NCI-H526 treated with DMSO at 0.1 percent for 48 hours (cell line): ENCODE measurements at places on chromosomes 7 and 10.

DNA sequence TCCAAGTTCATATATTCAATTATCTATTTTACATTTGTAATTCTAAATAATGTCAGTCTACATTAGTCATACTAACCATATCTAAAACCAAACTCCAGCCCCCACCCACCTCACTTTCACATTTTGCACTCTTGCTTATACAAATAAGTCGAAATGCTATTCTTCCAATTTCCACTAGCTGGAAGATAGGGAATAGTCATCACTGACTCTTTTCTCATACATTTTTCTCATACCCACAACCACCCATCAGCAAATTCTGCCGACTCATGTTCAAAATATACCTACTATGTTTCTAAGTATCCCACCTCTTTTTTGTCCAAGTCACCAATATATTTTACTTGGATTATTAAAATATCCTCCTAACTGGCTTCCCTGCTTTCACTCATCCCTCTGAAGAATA lies 93.2 kb upstream of the DGKB start:
- DNase-seq, result no peak

- no peak for DNase-seq
Measured at GRCh38 chr10:32347363-32348022, 535 bp upstream of the EPC1 start.

GRCh38 chr7:2355705-2356008 lies 1.0 kb downstream of the EIF3B start:
- DNase-seq, result no peak

DNA sequence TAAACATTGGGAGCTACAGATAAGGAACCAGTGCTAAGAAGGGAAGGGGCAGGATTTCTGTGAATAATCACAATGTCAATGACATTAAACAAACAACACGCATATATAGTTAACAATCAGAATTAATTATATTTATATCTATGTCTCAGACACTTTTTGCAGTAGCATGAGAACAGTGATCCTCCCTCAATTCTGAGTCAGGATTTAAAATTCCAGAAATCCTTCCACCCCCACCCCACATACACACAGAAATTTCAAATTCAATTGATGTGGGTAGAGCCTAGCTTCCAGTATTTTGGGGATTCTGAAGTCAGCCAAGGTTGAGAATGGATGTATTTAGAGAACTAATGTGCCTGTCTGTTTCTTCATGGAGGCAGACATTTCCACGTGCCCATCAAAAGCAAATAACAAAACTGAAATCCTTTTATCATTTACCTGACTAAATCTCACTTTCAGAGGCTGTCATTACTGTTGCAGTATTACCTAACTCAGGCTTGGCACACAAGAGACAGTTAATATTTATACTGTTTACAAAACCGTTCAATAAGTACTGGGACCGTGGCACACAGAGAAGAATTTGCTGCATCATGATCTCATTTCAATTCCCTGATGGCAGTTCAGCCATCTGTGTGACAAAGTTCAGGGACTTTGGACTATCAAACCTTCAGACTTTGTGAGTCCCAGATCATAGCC lies 116.6 kb upstream of the PALS2 start:
- DNase-seq, result no peak

DNA sequence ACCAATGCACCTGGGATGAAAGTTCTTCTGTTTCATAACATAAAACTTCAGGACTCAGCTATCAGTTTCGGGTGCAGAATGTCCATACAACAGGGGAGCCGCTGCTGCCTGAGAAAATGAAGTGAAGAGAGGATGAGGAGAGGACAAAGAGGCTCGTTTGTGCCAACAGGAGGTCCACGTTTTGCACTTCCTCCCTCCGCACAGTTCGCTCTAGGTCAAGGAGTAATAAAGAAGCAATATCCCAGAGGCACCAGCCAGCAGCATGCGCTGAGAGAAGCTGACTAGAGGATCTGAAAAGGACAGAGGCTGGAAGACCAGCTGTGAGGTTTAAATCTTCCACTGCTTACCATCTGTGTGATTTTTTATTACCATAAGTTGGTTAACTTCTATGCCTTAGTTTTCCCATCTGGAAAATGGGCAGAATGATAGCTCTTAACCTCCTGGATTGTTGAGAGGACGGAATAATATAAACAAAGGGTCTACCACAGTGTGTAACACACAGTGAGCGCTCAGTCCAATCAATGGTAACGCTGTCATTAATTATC lies 709 bp downstream of the GPAM start:
- DNase-seq, result no peak

GRCh38 chr7:21939858-21940372 lies 5.8 kb downstream of the CDCA7L start:
- DNase-seq, result no peak

DNA sequence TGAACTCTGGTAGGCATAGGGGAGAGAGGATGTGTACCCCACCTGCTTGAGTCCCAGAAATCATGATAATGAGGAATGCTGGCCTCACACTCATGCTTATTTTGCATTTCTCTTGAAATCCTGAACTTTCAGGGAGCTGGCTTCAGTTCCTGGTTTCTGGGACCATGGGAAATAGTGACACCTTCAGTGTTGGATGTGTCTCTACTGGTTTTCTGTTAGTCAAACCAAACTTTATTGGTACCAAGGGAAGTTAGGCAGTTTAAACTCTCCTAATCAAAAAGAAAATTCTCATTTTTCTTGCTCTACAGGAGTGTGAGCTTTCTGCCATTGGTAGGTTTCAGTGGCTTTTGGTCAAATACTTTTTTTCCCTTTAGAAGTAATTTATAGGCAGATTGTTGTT lies 11.8 kb upstream of the PCGF5 start:
- DNase-seq, result no peak

GRCh38 chr7:158570449-158571170 lies 17.0 kb downstream of the PTPRN2 start:
- no peak for DNase-seq

- DNase-seq, result no peak
Measured at GRCh38 chr10:1409392-1409791, 327.9 kb downstream of the ADARB2 start.

DNA sequence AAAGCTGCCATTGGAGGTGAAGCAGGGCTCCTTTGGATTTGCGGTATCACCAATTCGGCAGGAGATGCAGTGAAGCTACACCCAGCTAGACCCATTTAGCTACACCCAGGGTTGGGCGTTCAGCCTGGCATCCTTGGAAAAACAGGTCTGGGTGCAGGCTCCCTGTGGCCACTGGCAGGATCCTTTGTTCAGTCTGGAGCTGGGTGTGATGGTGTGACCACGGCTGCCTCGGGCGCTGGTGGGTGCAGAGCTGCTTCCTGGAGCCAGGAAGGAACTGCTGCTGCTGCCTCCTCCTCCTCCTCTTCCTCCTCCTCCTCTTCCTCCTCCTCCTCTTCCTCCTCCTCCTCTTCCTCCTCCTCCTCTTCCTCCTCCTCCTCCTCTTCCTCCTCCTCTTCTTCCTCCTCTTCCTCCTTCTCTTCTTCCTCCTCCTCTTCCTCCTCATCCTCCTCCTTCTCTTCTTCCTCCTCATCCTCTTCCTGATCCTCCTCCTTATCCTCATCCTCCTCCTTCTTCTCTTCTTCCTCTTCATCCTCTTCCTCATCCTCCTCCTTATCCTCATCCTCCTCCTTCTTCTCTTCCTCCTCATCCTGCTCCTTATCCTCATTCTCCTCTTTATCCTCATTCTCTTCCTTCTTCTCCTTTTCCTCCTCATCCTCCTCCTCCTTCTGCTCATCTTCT lies 84.0 kb downstream of the GRK5 start:
- DNase-seq, result no peak

DNA sequence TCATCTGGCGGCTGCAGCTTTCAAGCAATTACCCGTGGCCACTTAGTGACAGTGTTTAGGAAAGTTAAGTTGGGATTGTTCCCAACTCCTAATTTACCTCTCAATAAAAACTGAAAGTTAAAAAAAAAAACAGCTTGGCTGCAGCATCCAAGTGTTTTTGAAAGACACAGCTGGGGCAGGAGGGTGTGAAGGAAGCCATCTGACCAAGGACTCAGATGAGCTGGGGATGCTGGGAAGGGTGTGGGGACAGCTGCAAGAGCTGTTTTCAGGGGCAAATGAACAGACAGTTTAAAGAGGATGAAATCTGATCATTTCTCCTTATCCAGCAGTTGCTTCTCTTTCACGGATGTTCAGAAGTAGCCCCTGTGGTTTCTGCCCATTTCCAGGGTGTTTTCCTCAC lies 129.2 kb upstream of the CDCA7L start:
- no peak for DNase-seq

DNA sequence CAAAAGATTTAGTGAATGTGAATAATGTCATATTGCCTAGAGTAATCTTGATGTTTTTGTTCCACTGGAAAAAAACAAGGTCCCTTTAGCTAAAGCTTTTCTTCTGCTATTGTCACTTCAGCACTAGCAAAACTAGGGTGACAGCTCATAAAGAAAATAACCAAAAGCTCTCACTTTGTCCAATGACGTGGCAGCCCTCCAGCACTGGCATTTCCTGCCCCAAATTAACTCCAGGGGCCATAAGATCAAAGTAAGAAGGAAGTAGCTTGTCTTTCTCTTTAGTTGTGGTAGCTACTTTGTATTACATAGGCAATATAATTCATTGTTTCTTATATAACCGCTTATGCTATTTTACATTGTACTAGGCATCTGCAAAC lies 47.3 kb downstream of the LRRN3 start:
- DNase-seq, result no peak

DNA sequence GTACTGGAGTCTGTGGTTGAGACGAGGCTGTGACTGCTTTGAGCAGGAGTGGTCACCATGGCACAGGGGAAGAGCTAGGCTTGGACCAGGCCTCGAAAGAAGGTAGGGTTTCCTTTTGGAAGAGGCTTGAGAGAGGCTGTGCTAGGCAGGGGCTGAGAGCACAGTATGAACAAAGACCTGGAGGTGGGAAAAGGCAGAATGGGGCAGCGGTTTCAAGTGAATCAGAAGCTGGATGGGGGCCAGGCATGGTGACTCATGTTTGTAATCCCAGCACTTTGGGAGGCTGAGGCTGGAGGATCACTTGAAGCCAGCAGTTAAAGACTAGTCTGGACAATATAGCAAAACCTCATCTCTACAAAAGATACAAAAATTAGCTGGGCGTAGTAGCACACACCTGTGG lies 65.9 kb downstream of the CLIP2 start:
- DNase-seq, result no peak

DNA sequence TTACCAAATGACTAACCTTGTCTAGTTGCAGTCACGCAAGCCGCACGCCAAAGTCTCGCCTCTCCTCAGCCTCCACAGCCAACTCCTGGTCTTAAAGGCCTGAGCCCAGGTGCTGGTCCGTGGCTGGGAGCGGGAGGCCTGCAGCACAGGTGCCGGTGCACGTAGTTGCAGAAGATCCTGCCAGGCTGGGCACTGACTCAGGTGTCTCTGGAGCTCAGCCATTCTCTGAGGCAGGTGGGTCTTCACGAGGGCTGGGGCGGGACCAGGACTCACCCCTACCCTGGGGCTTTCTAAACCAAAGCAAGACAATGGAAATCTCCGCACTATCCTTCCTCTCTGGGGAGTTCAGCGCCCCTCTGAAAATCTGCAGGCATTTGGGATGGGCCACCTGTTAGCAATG lies 216.4 kb downstream of the MLLT10 start:
- no peak for DNase-seq

DNA sequence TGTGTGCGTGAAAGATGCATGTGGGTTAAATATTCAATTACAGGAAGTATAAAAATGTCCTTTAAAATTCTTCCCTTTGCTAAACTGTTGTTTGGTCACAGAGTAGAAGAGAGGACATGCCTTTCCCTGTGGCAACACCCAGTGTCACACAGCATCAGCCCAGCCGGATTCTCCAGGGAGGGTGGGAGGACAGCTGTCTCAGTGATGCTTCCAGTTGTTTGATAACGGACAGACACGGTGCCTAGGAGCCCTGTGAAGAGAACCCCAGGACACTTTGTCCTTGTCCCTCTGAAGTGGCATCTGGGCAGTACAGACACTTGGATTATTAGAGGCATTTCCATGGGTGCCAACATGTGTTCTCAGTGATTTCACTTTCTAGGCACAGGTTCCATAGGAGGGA lies 306.6 kb upstream of the LRGUK start:
- DNase-seq, result no peak

- no peak for DNase-seq
Measured at GRCh38 chr10:130108934-130109604, 1.6 kb downstream of the C10orf143 start.

DNA sequence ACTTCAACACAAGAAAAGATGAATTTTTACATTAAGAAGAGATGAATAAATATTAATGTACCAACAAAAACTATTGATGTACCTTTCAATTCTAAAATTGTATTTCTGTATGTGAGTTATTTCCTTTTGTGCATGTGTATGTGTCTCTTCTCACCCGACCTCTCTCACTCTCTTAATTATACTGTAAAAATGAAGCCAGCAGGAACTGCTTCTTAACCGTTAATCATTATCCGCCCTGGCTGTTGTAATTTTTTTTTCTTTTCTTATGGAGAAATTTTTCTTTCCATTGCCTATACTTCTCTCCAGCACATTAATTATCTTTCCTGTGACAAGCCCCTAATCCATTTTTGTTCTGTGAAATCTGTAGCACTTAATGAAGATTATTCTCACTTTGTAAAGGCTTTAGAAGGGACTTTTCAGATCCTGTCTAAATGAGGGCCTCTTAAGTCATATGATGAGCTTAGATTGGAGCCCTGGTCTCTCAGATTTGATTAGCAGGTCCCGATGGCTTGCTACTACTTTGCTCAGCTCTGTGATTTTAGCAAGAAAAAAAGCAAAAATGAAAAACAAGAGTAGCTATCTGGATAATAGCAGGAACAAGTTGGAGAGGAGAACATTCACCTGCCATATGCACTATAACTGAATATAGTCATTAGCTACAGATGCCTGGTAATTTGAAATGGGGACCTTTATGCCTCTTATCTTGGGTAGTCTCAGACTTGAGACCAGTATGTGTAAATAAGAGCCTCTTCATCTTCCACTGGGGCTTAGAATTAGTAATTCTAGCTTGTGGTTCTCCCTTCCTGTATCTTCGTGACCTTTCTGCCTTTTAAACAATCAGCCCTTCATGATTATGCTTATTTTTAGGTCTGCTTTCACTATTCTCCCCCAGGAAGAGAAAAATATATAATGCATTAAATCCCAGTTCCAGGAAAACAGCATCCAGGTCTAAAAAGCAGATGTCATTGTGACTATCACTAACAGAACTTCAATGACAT lies 80.0 kb upstream of the COL1A2 start:
- no peak for DNase-seq

- DNase-seq, result no peak
Measured at GRCh38 chr7:107353701-107354100, 116.2 kb upstream of the GPR22 start.

DNA sequence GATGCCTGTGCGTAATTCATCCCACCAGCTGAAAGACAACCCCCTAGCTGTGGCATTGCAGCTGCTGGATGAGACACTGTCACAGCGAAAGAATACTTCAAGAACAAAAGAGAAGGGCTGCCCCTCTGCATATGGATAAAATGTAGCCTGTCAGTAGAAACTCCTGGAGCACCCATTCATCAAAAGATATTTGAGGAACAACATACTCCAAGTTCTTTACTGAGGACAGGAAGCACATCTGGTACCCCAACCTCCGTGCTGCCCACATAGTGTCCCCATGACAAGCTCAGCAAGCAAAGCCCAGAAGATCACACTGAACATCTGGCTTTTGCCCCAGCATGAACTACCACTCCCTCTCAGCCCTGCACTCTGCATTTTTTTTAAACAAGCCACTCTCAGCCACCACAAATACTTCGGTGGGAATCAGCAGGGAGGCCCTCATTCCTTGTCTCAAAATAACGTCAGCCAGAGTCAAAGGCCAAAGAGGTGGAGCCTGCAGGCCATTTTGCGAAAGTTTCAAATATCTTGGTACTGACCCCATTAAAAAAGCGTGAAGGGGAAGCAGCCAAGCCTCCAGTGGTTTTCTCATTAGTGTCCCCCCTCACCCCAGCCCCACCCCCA lies 1.7 kb downstream of the CREB3L2 start:
- DNase-seq, result no peak
